Regular cardiac myocyte (primary cell): ENCODE measurements at places on chromosomes 6 and 20. TPM values are rescaled to one million over a fixed set of nuclear protein-coding genes. Genes with fewer than 3 reads are reported as not detected.

PACSIN1 gene
- total RNA-seq, result not detected in 2 replicates

DYNLT2 gene
- total RNA-seq, result 0.58 and 2.0 TPM in 2 replicates

RANBP9 gene
- 21.3 and 29.3 TPM in 2 replicates for total RNA-seq

HINT3 gene
- total RNA-seq, result 18.0 and 36.9 TPM in 2 replicates

ADTRP gene
- 1.1 and 1.5 TPM in 2 replicates for total RNA-seq

LY6G6C gene
- under 0.01 TPM in 1 of 2 replicates, not detected in the other for total RNA-seq

JARID2 gene
- 8.6 and 8.7 TPM in 2 replicates for total RNA-seq

TIAM2 gene
- 3.5 and 3.7 TPM in 2 replicates for total RNA-seq

MAN1A1 gene
- 35.3 and 120 TPM in 2 replicates for total RNA-seq

VNN1 gene
- under 0.01 TPM in 1 of 2 replicates, not detected in the other for total RNA-seq

MUC21 gene
- total RNA-seq, result not detected in 2 replicates

MAS1 gene
- total RNA-seq, result under 0.01 TPM in 2 replicates

ZNF133 gene
- 19.2 and 25.4 TPM in 2 replicates for total RNA-seq

GRM1 gene
- under 0.01 TPM in 2 replicates for total RNA-seq

DEFB132 gene
- not detected in 2 replicates for total RNA-seq

MYMX gene
- total RNA-seq, result not detected in 2 replicates

OR2B6 gene
- total RNA-seq, result not detected in 2 replicates

FAM184A gene
- total RNA-seq, result 0.19 and 0.85 TPM in 2 replicates

TRIM10 gene
- under 0.01 TPM in 1 of 2 replicates, not detected in the other for total RNA-seq

RAD21L1 gene
- total RNA-seq, result 0.19 TPM in 1 of 2 replicates, not detected in the other

PRDM13 gene
- not detected in 2 replicates for total RNA-seq

MUC22 gene
- total RNA-seq, result not detected in 2 replicates

NKAPL gene
- 2.1 and 3.1 TPM in 2 replicates for total RNA-seq

EBF4 gene
- total RNA-seq, result under 0.01 and 0.56 TPM in 2 replicates

UBD gene
- total RNA-seq, result not detected in 2 replicates

NRSN1 gene
- total RNA-seq, result not detected in 2 replicates

PRSS35 gene
- total RNA-seq, result 1.7 and 4.8 TPM in 2 replicates

PPIL1 gene
- 23.4 and 55.8 TPM in 2 replicates for total RNA-seq

TCP1 gene
- 264 and 509 TPM in 2 replicates for total RNA-seq

OR14J1 gene
- total RNA-seq, result not detected in 2 replicates

SASH1 gene
- 71.7 and 118 TPM in 2 replicates for total RNA-seq

DAAM2 gene
- total RNA-seq, result 36.9 and 37.4 TPM in 2 replicates

MLIP gene
- not detected in 2 replicates for total RNA-seq

C20orf204 gene
- total RNA-seq, result 0.77 and 0.85 TPM in 2 replicates

ANGPT4 gene
- under 0.01 TPM in 1 of 2 replicates, not detected in the other for total RNA-seq

TAGAP gene
- not detected in 2 replicates for total RNA-seq

KATNA1 gene
- 28.0 and 31.0 TPM in 2 replicates for total RNA-seq

GSTA2 gene
- total RNA-seq, result not detected in 2 replicates

IMPG1 gene
- not detected in 2 replicates for total RNA-seq

APCDD1L gene
- total RNA-seq, result 7.3 and 9.0 TPM in 2 replicates

SPACA1 gene
- not detected in 2 replicates for total RNA-seq

RCAN2 gene
- 0.85 and 1.2 TPM in 2 replicates for total RNA-seq

RUNX2 gene
- 0.77 and 1.7 TPM in 2 replicates for total RNA-seq

PRIM2 gene
- total RNA-seq, result 27.1 and 54.4 TPM in 2 replicates

HUS1B gene
- 0.77 and 1.1 TPM in 2 replicates for total RNA-seq

PRR18 gene
- total RNA-seq, result not detected in 2 replicates

BANF2 gene
- not detected in 2 replicates for total RNA-seq

GPR6 gene
- total RNA-seq, result not detected in 2 replicates

TMEM244 gene
- total RNA-seq, result not detected in 2 replicates

VSTM2L gene
- total RNA-seq, result 2.5 and 3.7 TPM in 2 replicates

CCN6 gene
- total RNA-seq, result not detected in 2 replicates

CST2 gene
- total RNA-seq, result 6.9 and 38.1 TPM in 2 replicates

DDR1 gene
- 12.1 and 46.8 TPM in 2 replicates for total RNA-seq

NTSR1 gene
- total RNA-seq, result under 0.01 TPM in 2 replicates

TNXB gene
- 3.6 and 10.4 TPM in 2 replicates for total RNA-seq

POPDC3 gene
- 5.8 and 11.3 TPM in 2 replicates for total RNA-seq
